ENCODE measurements at places on chromosomes 1 and 21.
A peak's percentile ranks its signal among the peaks of the same experiment; 100 is the strongest.

GRCh38 chr1:61427510-61427909 lies 297.4 kb downstream of the TM2D1 start:
- DNase-seq: no peak

DNA sequence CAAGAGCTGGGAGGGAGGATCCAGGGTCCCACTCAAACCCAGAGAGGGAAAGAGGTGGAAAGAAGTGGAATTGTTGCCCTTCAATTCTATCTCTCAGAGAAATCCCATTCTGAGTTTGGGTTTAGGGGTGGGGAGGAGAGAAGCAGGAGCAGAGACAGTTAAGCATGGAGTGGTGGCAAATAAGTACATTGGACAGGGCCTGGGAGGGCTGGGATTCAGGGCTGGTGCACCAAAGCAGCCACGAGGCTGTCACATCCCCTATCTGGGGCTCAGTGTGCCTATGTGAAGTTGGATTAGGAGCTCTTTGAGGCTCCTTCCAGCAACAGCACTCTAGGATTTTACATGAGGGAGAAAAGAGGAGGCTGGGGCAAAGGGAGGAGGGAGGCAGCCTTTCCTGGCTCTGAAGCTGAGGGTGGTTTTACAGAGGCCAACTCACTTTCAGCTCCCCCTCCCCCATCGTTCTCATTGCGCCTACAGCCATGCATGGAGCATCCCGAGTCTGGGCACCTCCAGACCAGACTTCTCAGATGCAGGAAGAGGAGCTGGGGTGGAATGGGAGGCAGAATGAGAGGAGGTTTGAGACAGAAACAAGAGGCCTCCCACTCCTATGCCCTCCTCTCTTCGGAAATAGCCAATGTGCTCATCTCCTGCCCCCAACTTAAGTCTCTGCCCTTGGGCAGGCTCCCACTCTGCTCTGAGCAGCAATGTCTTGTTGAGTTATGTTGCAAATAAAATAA lies 3.0 kb upstream of the SYT6 start:
- DNase-seq: no peak

DNA sequence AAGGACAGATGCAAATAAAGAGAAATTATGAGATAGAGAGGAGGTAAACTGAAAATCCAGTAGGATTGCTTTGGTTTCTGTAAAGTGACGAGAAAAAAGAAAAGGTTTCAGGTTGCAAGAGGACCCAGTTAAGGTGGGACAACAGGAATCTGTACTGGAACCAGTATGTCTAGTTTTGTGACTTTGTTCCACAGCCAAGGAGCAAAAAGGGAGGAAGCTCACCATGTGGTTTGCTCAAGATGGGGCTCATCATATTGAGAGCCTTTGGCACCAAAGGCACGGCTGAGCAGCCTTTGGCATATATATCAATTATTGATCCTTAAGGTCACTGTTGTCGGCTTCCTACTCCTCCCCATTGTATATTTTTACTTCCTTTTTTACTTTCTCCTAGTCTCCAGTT lies 1.8 kb upstream of the ZDHHC18 start:
- DNase-seq: no peak

DNA sequence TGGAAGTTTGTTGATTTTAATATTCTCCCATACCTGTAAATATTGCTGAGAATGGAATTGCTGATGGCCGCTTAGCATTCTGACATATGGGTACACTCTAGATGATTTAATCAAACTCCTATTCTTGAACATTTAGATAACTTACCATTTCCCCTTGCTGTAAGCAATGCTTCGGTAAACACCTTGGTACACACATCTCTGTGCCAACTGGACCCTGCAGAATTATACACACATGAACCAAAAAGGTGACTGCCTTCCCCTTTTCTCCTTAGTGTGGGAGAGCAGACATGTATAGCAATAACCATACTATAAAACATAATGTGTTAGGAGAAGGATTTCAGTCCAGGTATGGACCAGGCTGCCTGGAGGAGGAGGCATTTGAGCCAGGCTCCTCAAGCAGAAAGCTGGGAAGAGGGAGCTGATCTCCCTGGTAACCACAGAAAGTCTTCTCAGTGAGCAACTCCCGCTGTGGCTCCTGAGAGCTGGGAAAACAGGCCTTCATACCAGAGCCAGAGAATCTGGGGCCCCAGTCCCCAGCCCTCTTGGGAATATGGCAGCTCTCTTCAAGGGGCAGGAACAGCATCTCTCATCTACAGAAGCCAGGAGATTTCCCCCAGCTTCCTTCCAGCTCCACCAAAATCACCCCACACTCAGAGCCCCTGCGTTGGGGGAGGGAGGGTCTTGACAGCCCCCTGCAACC lies 33.9 kb upstream of the CSF1 start:
- DNase-seq: peak; percentile 74

DNA sequence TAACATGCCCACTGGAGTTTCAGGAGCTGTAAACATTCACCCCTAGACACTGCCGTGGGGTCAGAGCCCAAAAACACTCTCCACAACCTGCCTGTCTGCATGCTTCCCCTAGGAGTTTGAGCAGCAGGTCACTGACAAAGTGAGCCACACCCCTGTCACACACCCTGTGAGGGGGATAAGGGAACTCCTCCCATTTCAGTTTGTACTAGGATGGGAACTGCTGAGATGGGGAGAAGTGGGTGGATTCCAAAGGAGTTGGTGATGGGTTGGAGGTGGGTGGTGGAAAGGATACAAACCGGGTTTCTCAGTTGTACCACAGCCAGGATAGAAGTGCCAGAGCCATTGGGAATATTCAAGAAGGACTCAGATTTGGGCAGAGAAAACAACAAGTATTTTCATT lies 140.2 kb downstream of the MIS18A start:
- DNase-seq: no peak

DNA sequence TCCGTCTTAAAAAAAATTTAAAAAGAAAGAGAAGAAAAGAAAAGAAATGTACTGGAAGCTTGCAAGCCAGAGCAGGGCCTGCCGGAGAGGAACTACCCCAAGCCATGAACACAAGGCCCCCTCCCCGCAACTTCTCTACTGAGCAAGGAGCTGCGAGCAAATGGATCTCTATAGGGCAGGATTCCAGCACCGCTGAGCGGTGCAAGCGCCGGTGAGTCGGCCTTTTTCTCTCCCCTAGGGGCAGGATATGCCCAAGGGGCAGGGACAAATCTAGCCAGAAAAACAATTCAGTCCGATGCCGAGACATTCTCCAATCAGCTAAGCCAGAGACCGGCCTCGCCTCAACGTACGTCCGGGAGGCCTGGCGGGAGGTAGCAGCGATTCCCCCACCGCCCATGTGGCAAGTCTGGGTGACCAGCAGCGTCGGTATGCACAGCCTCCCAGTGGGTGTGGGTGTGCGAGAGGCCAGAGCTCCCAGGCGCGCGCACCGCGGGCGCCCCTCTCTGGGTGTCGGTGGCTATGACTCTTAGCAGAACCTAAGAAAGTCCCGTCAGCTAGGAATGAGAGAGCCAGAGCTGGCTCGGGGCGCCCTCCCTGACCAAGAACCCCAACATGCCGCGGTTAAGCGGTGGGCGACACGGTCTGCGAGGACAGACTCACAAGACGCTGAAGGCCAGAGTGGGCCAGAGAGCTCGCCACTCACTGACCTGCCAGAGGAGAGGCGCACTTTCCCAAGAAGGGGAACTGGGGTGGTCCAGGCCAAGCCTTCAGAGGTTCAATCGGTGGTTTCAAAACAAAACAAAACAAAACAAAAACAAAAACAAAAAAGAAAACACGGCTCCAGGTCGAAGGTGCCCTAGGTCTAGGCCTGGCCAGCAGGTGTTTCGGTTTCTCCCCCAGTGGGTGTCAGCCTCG lies 1.9 kb downstream of the CSMD2 start:
- DNase-seq: peak; percentile 99

DNA sequence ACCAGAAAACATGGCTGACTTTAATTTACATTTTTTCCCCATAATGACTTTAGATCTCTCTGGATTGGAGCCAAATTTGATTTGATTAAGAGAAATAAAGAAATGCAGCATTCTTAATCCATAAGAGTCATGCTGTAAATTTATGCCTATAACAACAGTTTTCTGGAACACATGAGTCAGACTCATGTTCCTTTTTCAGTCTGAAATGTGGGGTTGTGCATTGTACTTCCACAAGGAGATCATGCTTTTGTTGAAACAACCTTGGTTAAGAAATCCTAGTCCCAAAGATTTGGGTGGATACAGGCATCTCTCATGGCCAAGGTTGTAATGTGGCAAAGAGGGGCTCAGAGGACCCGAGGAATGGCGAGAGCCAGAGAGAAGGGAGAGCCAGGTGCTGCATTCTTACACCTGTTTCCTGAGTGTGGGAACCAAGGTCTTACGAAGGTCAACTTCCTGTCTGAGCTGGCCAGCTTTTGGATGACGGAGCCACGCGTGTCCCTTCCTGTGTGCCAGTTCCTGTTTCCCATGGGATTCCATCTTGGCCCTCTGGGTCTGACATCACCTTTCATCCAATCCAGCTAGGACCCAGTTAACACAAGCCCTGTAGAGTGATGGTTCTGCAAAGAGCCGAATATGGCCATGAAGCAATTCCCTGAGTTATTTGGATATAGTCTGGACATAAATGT lies 23.1 kb downstream of the CLDN14 start:
- no peak for DNase-seq

DNA sequence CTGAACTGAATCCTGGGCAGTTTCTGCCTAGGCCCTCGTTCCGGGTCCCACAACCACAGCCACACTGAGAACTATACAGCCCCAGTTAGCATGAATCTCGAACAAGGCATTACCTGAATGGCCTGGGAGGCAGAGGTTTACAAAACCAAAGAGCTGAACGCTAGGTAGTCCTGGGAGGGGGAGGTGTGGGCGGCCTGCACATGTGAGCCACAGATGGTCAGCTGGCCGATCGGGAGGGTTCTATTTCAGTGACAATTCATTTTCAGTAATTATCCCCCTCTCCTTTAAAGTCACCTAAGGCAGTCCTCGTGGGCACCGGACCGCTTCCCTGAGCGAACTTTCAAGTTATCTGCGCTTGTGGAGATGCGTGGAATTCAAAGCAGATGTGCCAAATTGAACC lies 111.9 kb downstream of the GLIS1 start:
- no peak for DNase-seq

DNA sequence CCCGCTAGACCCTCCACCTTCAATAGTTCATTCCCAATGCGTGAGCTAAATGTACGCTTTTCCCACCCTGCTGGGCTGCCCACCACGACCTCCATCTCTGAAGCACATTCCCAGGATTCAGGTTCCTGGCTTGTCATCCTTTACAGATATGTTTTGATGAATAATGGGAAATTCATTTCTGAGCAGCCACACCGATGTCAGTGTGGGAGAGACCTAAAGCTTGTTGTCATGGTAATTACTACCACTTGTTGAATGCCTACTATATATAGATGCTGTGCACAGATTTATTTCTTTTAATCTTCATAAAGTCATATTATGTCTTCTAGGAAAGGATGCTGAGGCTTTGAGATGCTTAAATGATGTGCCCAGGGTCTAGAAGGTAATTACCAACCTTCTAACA lies 8.0 kb downstream of the RCSD1 start:
- no peak for DNase-seq

GRCh38 chr1:214854126-214854875 lies 228.2 kb upstream of the KCNK2 start:
- peak; percentile 29 for DNase-seq

- peak; percentile 50 for DNase-seq
These were observed 22.9 kb upstream of the FOXE3 start for GRCh38 chr1:47393141-47393540.

- no peak for DNase-seq
These were observed 84.5 kb downstream of the CAMK2N1 start for GRCh38 chr1:20401405-20402010.

GRCh38 chr1:59475737-59476136 lies 178.8 kb downstream of the FGGY start:
- no peak for DNase-seq

GRCh38 chr1:26529655-26530409 lies at the start of gene RPS6KA1:
Gene RPS6KA1, plus strand, starts transcription at chr1:26529761. Its CDS starts 160 bp downstream, at chr1:26529921.
- peak; percentile 75 for DNase-seq

GRCh38 chr1:77263708-77264107 lies 18.1 kb upstream of the AK5 start:
- no peak for DNase-seq

GRCh38 chr1:87117761-87118368 lies 203.4 kb downstream of the HS2ST1 start:
- DNase-seq: no peak

GRCh38 chr1:228664399-228664914 lies 70.8 kb upstream of the RHOU start:
- peak; percentile 71 for DNase-seq

DNA sequence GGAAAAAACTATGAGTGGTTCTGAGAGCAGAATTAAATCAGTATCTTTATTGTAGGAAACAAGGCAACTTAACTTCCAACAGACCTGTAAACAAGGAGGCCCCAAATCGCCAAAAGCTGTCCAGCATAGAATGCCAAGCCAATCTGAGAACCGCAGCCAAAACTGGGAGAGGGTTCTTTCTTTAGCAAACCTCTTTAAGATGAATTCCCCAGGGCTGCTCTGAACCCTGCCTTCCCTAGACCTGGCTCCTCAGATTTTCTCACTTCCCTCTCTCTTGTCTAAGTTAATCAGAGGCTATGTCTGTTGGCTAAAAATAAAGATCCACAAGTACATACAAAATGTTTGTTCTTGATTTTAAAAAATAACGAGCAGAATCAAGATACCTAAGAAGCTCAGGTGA lies 141.4 kb downstream of the SMYD3 start:
- DNase-seq: no peak

GRCh38 chr21:30625449-30626165 lies 5.2 kb downstream of the KRTAP20-4 start:
- DNase-seq: no peak

GRCh38 chr1:48022306-48022705 lies 25.1 kb upstream of the TRABD2B start:
- DNase-seq: no peak

- peak; percentile 99 for DNase-seq
These were observed 92.1 kb upstream of the POU3F1 start for GRCh38 chr1:38138498-38139233.

DNA sequence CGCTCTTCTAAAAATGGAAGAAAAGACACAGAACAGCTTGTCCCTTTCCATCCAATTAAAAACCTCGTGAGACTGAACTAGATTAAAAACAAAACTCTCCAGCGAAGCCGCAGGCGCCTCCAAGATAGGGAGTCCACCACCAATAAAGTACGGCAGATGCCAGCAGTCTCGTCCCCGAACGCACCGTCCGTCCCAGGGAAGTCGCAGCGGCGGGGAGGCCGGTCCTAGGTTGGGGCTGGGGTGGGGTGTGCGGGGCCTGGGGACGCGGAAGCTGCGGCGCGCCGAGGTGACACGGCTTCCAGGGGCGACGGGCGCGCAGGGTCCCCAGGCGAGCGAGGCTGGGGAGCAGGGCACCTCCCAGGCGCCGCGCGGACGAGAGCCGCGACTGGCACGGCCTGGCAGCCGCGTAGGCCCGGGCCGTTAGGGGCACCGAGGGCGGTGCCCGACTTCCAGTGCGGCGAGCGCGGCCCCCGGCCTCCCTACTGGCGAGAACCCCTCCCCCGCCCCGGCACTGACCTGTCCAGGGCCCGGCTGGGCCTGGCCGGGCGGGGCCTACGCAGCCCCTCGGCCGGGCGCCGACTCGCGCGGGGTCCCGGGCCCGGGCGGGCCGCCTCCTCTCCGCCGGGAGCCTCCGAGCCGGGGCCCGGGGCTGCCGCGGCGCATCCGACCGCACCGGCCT lies 28.3 kb upstream of the A3GALT2 start:
- DNase-seq: peak; percentile 63

DNA sequence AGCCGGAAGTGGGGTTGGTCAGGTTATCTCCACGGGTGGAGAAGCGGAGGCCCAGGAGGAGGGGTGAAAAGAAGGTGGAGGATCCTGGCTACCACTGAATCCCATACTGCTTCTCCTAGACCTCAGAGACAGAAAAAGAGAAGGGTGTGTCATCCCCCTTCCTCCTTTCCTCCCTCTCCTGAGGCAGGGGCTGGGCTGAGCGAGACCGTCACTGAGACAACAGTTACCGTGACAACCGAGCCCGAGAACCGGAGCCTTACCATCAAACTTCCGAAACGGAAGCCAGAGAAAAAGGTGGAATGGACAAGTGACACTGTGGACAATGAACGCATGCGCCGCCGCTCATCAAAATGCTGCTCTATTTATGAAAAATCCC lies 42.1 kb upstream of the NBPF3 start:
- no peak for DNase-seq

Data from GM23248 (cell line).